Heart right ventricle (tissue), 16 donors: ENCODE measurements at places on chromosomes 6 and 20. TPM values are rescaled to one million over a fixed set of nuclear protein-coding genes. Genes with fewer than 3 reads are reported as not detected.

DNA sequence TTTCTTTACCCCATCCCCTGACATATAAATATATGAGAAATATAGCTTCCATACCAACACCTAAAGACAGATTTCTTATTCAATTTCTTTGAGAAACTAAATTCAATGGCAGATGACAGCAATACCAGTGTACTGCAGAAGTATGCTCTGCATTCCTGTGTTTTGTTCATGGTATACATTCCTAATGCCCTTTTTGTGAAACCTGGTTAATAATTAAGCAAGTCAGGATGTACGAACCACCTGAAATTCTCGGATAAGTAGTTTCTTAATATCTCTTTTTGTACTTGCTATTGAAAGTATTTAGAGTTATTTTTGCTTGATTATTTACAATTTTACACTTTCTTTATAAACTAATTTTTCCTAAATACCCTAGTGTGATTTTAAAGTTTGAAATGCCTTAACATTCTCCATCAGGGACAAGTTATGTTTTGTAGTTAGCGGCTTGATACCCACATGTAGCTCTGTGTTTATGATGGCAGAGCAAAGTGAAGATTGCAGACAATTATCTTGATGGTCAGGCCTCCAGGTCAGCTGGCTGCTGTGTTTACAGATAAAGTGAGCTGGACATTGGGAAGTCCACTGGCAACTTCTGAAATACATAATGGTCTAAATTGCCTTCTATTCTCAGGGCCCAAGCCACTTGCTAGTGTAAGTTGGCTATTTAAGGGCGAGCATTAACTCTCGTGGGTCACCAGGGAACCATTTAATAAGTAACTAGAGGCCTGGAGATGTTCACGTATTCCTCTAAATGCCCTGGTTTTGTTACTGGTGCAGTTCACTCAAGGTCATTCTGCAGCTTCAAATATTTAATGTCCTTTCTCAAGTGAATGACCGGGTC, 58.2 kb downstream of the PLCB1 start:
- DNase-seq, result no peak

DNA sequence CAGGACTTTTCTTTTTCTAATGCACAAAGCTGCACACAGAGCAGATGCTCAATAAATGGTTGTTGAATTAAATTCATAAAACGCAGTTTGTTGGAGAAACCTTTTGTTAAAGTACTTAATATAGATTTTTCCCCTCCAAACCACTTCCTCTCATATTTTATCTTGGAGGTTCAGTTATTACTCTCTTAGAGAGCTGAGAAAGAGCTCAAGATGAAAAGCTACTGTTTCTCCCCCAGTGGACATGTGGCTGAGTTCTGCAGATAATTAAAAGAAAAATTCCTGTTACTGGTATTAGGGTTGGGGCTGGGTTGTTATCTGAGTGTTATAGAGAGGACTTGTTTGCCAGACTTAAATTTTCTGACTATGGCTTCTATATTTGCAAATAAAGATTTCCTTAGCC, 294.0 kb downstream of the TBC1D7 start:
- no peak for DNase-seq

DNA sequence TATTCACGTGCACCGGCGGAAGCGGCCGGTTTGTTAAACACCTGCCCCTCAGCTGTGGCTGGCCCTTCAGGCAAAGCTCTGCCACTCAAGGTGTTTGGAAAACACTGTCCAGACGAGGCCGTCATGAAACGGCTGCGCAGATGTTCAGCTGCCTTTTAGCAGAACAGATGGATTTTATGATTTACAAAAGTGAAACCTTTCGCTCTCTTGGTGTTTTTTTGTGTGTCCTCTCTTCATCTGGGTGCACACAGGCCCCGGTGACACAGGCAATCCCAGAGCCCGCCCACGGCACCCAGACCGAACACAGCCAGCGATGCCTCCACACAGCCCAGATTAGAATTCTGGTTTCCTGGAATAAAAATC, 397.0 kb downstream of the SMOC2 start:
- no peak for DNase-seq

DNA sequence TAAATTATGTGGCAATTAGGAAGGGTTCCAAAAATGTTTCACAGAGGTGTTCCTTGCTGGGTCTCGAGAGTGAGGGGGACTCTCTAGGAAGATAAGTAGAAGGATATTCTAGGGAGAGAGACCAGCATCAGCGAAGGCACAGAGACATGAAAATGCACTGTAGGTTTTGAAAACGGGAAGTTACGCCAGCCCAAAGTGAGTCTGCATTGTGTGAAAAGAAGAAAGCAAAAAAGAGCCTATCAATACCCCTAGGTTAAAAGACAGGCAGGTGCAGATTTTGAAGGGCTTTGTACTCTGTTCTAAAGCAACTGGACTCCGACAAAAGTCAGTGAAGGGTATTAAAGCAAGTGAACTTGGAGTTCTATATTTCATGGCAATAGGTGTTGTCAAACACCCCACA, 25.7 kb upstream of the MRAP2 start:
- no peak for DNase-seq

- no peak for DNase-seq
These were observed 84.7 kb downstream of the HAO1 start for GRCh38 chr20:7855545-7855944.

DNA sequence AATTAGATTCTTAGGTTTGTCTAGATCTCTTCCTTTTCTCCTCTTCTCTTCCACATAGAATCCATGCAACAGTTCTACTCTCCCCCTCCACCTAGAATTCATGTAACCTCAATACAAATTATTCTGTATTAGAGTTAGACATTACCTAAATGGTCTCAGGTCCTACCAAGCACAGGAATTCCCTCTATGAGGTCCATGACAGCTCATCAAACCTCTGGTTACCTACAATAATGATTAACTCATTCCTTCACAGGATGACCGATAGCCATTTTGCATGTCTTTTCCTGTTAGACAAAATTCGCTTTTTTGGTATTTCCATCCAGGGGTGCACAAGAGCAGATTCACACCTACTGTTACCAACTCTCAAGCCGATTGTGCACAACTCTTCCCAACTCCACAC, 27.4 kb upstream of the BMP2 start:
- no peak for DNase-seq

DNA sequence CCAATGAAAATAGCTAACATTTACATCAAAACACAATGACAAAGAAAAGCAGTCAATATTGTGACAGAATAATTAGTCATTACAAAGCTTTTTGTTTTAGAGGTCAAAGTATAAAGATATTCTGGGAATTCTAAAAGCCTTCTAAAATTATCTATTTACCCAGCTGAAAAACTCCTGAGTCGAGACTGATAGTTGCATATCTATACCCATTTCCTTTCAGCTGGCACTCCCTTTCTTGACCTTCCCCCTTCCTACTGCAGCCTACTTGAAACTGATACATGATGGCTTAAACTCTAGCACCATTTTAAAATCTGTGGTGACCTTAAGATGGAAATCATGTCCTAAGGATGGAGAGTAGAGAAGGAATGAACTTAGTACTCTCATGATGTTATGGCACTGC, 38.6 kb downstream of the LMBRD1 start:
- no peak for DNase-seq

The SLC13A3 gene
- 0.29 TPM for polyA plus RNA-seq

The SPAG4 gene
- 8.7 TPM for polyA plus RNA-seq
